ENCODE measurements at places on chromosomes 11 and 22.

GRCh38 chr22:19041704-19042074 is 80.5 kb downstream of the DGCR2 start:
- DNase-seq: no peak

GRCh38 chr11:1548221-1549070 is 23.6 kb downstream of the DUSP8 start:
- no peak for DNase-seq

- no peak for DNase-seq
Observed at GRCh38 chr11:62646825-62647608, 604 bp upstream of the GANAB start.

DNA sequence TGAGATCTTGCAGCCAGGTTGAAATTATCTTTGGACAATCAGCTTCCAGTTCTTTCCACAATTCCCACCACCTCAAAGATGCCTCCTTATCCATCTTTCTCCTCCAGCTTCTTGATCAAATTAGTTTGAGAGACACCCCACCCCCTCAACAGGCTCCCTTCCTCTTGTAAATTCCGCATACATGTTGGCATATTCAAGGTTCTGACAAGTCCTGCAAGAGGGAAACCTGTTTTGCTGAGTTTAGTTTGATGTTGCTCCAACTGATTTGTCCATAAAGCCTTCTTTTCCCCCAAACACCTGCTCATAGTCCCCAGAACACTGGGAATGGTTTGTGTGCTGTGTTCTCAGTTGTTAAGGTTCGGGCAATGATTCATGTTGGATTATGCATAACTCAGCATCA is 73.6 kb downstream of the MYO18B start:
- DNase-seq: no peak

- no peak for DNase-seq
Observed at GRCh38 chr11:30855383-30856006, 269.3 kb upstream of the MPPED2 start.

DNA sequence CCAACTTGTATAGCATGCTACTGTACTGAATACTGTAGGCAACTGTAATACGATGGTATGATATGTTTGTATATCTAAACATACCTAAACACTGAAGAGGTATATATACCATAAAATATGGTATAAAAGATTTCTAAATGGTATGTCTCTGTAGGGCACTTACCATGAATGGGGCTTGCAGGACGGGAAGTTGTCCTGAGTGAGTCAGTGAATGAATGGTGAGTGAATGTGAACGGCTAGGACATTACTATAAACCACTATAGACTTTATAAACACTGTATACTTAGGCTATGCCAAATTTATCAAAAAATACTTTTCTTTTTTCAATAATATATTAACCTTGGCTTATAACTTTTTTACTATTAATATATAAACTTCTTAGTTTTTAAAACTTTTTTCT is 66.8 kb downstream of the ZC3H12C start:
- no peak for DNase-seq

GRCh38 chr11:30196400-30197206 is 34.2 kb upstream of the FSHB start:
- DNase-seq: peak; percentile 43

GRCh38 chr22:25569361-25569760 is 4.9 kb downstream of the GRK3 start:
- DNase-seq: no peak

GRCh38 chr11:87180742-87181141 is 143.0 kb downstream of the TMEM135 start:
- no peak for DNase-seq

GRCh38 chr11:34996958-34997357 is 80.5 kb downstream of the PDHX start:
- no peak for DNase-seq

DNA sequence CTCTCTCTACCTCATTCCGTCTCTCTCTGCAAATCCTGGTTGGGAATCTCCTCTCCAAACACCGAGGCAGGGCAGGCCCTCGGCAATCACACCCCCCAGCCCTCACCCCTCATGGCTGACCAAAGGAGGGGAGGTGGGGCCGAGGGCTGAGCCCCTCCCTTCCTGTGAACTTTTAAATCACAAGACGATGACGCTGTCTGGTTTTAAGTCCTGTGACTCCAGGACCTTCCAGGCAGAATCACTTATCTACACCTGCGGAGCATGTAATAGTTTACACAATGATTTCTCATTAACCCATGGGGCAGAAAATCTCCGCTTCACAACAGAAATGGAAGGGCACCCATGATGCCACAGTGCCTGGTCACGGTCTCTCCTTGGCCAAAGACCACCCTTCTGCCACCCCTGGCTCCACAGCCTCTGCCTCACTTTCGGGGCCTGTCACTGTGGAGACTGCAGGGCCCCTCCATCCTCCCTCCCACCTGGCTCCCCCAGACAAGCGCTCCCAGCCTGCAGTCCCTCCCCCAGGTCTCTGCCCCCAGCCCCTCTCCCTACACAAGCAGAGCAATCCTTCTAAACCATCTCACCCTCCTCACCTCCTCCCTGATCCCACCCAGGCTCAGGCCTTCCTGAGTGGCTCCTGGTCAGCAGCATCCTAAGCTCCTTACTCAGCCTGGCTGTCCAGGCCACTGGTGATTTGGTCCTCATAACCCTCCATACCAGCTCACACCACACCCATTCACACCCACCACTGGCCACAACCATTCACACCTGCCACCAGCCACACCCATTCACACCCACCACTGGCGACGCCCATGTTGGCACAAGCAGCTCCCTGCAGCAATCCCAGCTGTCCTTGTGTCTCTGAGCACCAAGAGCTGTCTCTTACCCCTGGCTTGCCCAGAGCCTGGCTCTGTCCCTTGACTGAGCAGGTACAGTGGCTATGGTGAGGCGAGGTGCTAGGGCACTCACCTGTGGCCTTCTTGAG is 30.7 kb upstream of the ARFGAP3 start:
- no peak for DNase-seq

DNA sequence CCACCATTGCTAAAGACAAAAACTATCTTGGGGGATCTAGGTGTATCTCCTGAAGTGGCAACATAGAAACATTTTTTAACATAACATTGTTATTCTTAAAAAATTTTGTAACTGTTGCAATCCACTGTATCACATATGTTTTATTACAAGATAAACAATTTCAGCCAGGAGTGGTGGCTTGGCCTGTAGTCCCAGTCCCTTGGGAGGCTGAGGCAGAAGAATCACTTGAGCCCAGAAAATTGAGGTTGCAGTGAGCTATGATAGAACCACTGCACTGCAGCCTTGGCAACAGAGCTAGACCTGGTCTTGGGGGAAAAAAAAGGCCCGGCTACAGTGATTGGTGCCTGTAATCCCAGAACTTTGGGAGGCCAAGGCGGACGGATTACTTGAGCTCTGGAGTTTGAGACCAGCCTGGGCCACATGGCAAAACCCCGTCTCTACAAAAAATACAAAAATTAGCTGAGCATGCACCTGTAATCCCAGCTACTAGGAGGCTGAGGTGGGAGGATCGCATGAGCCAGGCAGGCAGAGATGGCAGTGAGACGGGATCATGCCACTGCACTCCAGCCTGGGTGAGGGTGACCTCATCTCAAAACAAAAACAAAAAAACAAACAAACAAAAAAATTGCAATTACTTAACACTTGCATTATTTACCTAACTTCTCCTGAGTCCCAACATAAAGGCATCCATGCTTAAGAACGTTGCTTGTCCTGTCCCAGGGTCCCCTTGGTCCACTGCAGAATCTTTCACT is 1.5 kb upstream of the DEPDC5 start:
- DNase-seq: no peak

GRCh38 chr11:126282361-126282735 is 545 bp upstream of the TIRAP start:
- peak; percentile 35 for DNase-seq

DNA sequence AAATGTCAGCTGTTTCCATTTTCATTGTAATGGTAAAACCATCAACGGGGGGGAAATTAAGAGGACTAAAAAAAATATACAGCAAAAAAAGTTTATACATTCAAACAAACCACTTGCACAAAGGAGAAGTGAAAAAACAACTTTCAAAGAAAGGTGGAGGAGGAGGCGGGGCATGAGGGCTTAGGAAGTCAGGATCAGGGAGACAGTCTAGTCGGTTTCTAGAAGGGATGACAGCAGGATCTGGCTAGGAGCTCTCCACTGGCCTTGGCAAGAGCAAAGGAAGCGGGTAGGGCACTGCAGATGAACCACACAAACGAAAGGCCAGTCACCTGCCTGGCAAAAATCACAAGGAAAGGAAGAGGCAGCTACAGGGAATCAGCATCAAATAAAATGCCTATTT is 31.0 kb downstream of the NAP1L4 start:
- no peak for DNase-seq

- DNase-seq: no peak
Observed at GRCh38 chr22:28930357-28931007, 47.1 kb downstream of the ZNRF3 start.

DNA sequence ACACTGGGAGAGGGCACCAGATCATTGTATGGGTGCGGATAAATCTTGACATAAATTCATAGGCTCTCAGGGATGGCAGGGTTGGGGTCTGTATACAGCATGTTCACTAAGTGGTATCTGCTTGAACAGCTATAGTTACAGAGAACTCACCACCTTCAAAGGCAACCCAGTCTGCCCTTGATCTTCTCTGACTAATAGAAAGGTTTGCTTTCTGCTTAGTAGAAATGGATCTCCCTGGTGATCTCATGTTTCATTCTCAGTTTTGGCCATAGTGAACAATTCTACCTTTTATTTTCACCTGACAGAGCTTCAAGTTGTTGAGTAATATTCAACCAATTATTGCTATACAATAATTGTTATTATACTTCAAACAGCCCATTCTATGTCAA is 32.4 kb downstream of the CNTF start:
- no peak for DNase-seq

DNA sequence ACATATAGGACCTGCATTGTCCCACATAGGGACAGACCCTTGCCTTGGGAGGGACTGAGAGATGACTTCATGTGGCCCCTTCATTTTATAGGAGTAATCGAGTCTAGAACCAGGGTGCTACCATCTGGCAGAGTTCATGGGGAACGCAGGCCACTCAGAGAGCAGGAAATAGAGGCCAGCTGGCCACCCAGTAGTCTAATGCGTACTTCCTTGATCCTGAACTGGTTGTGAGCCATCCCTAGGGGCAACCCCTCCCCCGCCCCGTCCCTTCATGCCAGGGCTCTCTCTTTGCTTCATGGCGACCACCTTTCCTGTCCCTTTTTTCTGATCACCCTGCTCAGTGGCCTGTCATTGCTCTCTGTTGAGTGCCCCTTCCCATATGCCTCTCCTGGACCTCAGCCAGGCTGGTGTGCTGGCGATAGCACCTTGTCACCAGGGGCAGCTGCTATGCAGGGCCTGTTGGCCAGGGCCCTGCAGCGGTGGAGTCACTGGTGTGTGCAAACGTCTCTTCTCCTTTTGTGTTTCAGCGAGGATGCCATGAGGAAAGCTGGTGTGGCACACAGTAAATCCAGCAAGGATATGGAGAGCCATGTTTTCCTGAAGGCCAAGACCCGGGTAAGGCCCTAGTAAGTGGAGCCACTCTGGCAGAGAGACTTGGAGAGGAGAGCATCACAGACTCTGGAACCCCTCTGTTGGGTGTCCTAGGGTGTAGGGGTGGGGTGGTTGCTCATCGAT is 29.3 kb downstream of the MED15 start:
- no peak for DNase-seq

DNA sequence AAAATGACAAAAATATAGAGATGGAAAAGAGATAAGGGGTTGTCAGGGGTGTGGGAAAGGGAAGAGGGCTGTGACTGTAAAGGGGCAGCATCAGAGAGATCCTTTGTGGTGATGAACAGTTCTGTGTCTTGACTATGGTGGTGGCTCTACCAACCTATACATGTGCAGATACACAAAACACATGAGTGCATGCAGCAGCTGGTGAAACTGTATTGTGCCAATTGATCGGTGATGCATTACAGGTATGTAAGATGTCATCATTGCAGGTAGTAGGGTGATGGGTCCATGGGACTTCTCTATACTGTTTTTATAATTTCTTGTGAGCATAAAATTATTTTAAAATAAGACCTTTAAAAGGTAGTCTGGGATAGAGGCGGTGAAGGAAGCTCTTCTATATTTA is 24.1 kb upstream of the ZDHHC13 start:
- no peak for DNase-seq

- no peak for DNase-seq
Observed at GRCh38 chr11:95354304-95354703, 123.3 kb upstream of the SESN3 start.

- no peak for DNase-seq
Observed at GRCh38 chr11:78552881-78553280, 21.8 kb downstream of the NARS2 start.

DNA sequence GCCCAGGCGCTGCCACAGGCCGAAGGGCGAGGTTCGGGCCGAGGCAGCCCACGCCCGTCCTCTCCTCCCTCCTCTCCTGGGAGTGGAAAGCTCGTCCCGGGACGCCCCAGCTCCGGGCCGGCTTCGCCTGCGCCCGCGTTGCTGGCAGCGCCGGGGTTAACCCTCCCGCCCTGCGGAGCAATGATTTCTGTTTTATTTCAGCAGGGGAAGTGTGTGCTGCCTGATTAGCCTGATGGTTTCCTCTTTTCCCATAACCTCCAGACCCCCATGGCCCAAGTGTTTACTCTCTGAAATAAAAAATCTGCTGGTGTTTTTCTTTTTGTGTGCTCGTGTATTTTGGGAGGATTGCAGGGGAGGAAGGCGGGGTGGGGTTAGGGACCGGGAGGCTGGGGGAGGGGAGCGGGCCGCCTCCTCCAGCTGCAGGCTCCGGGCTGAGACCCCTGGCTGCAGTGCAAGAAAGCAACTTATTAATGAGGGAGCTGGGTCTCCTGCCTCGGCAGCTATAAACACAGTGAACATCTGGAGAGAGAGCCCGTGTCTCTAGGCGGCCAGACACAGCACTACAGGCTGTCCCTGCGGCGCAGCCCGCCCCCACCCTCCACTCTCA is 38.6 kb downstream of the ETS1 start:
- peak; percentile 28 for DNase-seq

GRCh38 chr22:37095113-37095512 is 14.4 kb downstream of the TMPRSS6 start:
- DNase-seq: no peak

GRCh38 chr11:62575156-62575555 is 1.5 kb upstream of the EEF1G start:
- no peak for DNase-seq

GRCh38 chr11:117554601-117555333 is 227.1 kb downstream of the CEP164 start:
- no peak for DNase-seq

- no peak for DNase-seq
Observed at GRCh38 chr11:79242616-79243015, 198.2 kb downstream of the TENM4 start.

DNA sequence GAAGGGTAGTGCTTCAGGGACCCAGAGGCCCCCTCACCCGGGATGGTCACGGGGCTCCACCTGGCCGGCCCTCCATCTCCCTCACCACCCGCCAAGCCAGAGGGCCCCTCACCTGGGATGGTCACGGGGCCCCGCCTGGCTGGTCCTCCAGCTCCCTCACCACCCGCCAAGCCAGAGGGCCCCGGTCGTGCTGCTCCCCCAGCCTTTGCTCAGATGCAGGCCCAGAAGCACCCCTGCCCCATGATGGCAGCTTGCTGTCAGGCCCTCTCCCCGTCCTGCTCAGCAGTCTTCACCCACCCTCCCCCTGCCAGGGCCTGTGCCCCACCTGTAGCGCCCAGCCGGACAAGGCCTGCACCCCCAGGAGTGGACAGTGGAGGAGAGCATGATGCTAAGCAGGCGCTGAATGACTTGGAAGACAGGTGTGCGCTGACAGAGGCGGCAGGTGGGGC is 7.3 kb downstream of the DENND6B start:
- no peak for DNase-seq

GRCh38 chr11:133082453-133082781 is 449.9 kb downstream of the OPCML start:
- peak; percentile 40 for DNase-seq

- peak; percentile 80 for DNase-seq
Observed at GRCh38 chr22:25048659-25049647, 96.4 kb downstream of the KIAA1671 start.

Measured in activated CD4-positive, alpha-beta T cell treated with anti-CD3 and anti-CD28 coated beads, Interleukin-2, amount 10 ng/mL, durations not matched to agents 7 days and 5 days (primary cell).